ENCODE measurements at places on chromosomes 2 and 18.

GRCh38 chr2:148561389-148561788, 83.2 kb upstream of the EPC2 start:
- DNase-seq, result no peak

DNA sequence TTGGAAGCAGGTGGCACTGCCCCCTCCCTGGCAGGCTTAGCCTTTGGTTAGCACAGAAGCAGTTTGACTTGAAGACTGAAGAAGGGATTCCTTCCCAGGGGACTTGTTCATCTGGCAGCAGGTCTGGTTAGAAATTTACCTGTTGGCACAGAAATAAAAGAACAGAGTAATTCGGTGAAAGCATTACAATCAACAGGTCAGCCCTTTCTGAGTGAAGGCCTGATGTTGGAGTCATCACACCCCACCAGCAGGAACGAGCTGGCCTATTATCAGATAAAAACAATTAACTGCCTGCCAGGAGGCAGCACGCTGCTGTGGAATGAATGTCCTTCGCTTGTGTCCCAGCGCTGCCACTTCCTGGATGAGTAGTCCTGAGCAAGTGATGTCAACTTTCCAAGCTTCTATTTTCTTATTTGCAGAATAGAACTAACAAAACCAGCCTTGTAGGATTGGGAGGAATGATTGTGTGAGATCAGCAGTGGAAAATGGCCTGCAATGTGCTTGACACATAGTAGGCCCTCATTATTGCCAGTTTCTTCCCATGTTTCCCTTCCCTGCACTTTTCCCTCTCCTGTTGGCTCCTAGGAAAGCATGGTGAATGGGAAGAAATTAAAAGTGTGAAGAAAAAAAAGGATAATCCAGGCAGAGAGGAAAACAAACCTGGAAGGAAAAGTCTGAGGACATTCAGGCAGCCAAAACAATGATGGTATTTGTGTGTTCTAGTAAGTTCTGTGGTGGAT, 29.0 kb downstream of the LGALSL start:
- DNase-seq, result no peak

- no peak for DNase-seq
Measured at GRCh38 chr2:101464841-101465240, 10.1 kb downstream of the RFX8 start.

GRCh38 chr18:55018602-55019001, 59.3 kb upstream of the CCDC68 start:
- no peak for DNase-seq

GRCh38 chr18:62288665-62289008, 36.5 kb upstream of the TNFRSF11A start:
- DNase-seq, result no peak

- no peak for DNase-seq
Measured at GRCh38 chr2:177784745-177785067, 287.9 kb downstream of the PDE11A start.

DNA sequence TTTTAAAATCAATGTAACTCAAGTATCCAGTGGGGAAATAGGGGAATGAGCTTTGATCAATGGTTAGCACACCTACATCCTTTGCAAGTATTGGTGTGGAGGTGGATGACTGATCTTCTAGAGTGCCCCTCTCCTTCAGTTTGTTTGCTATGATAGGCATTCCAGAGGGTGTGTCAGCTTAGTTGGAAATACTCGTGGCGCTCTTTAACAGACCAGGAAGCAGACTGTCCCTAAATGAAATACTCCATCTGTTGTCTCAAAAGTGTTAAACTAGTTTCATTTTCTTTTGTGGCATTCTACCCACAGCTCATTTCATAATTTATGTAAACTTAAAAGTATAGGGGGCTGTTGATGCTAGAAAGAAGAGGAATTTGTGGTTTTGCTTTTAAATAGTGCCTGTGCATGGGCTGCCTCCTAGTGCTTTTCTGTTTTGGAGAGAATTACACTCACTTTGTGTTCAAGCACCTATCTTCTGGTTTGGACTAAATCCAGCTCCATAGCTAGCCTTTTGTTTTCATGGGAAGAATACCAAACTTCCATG, 66.2 kb downstream of the STAT1 start:
- peak; percentile 42 for DNase-seq

DNA sequence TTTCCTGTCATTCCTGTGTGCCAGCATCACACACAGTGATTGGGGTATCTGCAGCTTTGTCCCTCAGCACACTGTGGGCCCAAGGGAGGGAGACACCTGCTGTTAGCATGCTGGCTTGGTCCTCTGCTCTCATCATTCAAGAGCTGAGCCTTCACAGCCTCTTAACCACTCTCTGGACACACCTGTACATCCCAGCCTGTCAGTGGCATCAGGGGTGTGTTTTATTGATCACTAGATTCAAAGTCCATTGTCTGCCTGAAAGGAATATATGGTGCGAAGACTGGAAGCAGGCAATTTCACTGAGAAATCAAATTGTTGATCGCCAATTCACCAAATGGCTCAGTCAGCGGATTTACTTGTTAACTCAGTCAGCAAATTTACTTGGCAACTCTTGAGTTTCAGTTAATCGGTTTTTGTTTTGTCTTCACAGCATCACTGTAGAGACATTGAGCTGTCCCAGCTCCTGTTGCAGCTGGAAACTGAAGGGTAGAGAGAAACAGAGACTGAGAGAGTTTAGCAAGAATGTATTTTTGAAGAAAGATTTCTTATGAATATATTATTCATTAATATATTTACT, 56.3 kb upstream of the TMEM200C start:
- no peak for DNase-seq

- DNase-seq, result no peak
Measured at GRCh38 chr2:54936766-54937165, 113.5 kb downstream of the RTN4 start.

DNA sequence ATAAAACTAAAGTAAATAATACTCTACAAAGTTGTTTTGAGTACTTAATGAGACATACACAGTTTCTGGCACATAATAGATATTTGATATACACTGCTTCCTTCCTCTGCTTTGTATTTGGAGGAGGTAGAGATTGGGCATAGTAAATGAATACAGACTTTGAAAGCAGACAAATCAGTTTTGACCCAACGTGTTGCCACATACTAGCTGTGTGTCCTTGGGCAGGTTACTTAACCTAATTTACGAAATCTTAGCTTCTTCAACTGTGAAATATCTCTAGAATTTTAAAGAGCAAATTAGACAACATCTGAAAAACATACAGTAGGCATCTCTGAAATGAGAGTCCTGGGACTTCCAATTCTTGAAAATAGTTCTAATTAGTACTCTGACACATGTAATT, 425.4 kb downstream of the TGIF1 start:
- no peak for DNase-seq

DNA sequence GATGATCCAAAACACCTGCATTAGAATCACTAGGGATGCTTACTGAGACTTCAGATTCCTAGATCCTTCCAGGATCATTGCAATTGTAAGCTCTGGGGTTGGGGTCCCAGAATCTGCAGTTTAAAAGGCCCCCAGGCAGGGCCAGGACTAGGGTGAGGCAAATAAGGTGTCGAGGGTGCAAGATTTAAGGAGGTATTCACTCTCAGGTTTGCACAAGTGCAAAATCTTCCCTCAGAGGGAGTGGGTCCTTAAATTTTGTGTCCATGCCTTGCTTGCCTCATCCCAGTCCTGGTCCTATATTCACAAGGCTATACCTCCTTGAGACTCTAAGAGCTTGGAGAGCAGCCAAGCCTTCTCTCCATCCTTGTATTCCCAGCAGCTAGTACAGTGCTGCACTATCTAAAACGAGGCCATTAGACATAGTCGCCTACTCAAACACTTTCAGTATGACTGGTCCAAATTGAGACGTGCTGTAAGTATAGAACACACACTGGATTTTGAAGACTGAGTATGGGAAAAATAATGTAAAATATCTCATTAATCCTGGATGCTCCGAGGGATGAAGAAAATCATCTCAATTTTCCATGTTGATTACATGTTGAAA, 31.6 kb upstream of the MREG start:
- no peak for DNase-seq

GRCh38 chr2:156031121-156031520, 301.4 kb downstream of the NR4A2 start:
- no peak for DNase-seq

DNA sequence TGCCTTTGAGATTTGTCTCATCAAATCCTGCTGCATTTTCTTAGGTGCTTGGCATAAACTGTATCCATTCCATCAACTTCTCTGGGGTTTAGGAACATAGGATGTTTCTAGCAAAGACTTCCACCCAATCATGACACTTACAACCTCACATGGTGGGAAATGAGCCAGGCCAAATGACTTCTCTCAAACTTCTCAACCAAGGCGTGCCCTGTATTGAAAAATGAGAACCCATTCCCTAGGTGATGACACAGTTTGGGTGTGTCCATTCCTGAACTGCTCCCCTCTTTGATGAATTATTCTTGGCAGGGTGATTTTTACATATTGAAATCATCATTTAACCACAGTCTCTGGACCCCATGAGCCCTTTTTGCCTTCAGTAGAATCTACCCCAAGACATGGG, 161.1 kb downstream of the EN1 start:
- DNase-seq, result no peak

DNA sequence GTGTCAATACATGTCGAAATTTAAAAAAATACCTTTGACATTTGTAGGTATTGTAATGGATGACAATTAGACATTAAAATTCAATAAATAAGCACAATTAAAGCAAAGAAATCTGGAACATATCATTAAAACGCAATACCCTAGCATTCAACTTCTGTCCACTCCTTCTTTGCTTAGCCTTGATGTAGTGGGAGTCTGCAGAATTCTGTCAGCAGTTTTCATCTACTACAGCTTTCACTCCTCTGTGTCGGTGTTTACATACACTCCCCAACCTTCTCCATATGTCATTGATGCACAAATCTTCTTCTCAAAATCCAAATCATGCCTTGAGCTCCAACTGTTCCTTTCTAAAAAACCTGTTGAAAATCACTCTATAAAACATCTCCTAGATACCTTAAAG, 1380.6 kb downstream of the DSC3 start:
- DNase-seq, result no peak

GRCh38 chr2:40841856-40842255, 390.0 kb upstream of the SLC8A1 start:
- DNase-seq, result no peak

- no peak for DNase-seq
Measured at GRCh38 chr18:11219571-11219970, 70.2 kb upstream of the PIEZO2 start.

All from NCI-H446 treated with DMSO at 0.1 percent for 48 hours (cell line).